ENCODE measurements at places on chromosomes 6 and 20.

DNA sequence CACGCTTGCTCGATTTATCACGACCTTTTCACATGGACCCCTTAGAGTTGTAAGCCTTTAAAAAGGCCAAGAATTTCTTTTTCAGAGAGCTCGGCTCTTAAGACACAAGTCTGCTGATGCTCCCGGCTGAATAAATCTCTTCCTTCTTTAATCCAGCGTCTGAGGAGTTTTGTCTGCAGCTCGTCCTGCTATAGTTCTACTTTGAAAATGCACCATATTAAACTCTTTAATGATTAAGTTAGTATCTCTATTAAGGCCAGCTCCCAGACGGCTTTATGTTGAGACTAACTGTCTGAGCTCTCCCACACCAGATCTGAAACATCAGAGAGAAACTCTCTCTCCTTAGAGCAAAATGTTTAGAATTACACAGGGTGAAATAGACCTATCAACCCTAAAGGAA lies 18.0 kb upstream of the GSTA3 start:
- no peaks in the 10 kb centered on the region for H3K27me3 ChIP-seq
- no peaks in the 10 kb centered on the region for H3K36me3 ChIP-seq
- no peak for DNase-seq
- H3K4me1 ChIP-seq, result no peaks in the 10 kb centered on the region

- H3K36me3 ChIP-seq, result no peaks in the 10 kb centered on the region
- H3K4me3 ChIP-seq, result no peak overlapping the region
- no peaks in the 10 kb centered on the region for H3K4me1 ChIP-seq
- H3K27ac ChIP-seq, result no peak overlapping the region
- no peaks in the 10 kb centered on the region for H3K27me3 ChIP-seq
Measured at GRCh38 chr6:157966589-157966977, 15.1 kb upstream of the SYNJ2 start.

DNA sequence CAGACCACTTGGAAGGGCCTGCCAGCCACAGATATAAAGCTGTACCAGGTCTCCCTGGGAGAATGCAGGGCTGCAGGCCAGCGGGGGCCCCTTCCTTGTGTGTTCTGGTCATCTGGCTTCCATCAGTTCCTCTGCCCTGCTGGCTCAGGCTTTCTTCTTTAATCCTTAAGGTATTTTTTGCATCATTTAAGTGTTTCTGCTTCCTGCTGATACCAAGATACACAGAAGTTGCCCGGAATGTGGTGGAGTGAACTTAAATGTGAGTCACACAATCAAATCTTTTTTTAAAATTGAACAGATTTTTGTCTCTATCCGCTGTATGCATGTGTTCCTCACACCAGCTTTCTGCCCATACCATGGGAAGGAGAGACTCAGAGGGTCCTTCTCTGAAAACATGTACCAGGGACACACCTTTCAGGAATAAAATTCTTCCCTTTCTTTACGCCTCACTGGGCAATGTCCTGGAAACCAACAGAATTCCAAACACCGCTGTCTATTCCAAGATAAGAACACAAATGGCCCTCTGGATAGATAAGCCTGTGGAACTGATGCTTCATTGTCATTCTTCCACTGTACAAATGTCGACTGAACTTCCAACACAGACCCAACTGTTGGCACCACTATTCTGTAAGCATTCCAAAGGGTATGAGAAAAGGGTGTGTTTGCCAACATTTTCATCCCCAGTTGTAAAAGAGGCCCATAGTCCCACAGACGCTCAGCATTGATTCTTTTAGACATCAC lies 206.2 kb upstream of the MYLIP start:
- no peaks in the 10 kb centered on the region for H3K27me3 ChIP-seq
- no peaks in the 10 kb centered on the region for H3K36me3 ChIP-seq
- DNase-seq, result no peak

DNA sequence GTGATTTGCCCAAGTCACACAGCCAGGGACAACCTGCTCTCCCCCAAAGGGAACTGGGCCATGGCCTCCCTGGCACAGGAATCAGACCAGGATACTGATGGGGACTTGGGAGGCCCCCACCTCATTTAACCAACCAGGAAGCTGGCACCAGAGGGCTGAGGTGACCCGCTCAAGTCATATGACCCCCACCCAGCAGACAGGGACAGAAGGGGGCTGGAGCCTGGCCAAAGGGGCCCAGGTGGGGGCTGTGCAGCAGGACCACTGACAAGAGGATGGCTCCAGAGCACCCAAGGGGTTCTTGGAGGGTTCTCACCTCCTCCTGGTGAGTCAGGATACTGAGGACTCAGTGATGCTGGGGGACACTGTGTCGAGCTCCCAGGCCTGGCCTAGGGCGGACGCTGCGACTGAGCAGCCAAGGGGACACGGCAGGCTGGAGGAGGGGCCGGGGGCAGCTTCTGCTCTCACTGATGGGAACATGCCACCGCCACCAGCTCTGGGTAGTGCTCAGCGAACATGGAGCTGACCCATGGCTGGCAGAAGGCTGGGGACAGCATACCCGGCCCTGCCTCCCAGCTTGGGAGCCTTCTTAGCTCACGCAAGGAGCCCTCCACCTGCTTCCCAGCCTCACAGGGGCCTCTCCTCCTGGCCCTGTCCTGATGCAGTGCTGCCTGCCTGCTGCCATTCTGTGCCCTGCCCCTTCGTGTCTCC lies 1.2 kb downstream of the CST7 start:
- H3K4me1 ChIP-seq, result peaks cover 14% of the 10 kb centered on the region
- H3K4me3 ChIP-seq, result no peak overlapping the region
- H3K36me3 ChIP-seq, result no peaks in the 10 kb centered on the region
- H3K27me3 ChIP-seq, result no peaks in the 10 kb centered on the region
- no peak for DNase-seq
- no peak overlapping the region for H3K27ac ChIP-seq

DNA sequence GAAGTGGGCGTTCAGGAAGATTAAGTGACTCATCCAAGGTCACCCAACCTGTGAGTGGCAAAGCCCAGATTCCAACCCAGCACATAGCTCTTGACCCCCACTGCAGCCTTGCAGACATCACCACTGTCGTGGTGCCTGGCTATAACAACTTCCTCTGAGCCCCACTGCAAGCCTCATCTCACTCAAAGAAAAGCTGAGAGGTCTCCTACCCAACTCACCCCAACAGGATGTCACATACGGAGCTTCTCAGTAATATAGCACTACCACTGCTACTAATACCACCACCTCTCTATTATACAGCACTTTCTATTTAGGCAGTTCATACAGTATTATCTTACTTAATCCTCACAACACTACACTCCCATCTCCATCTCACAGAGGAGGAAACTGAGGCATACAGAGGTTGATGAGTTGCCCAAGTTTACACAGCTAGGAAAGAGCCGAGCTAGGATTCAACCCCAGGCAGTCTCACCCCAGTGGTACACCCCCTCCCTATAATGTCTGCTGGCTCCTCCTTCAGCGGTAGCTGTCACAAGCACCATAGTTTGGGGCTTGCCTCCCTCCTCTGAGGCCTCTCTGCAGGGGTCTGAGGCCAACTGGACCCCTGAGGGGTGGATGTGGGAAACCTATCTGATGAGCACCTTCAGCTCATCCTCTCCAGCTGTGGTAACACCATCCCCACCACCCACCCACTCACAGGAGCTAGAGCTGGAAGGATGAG lies 19.5 kb downstream of the TFEB start:
- peaks cover 74% of the 10 kb centered on the region for H3K4me1 ChIP-seq
- no peak for DNase-seq
- peak overlapping the region; percentile 84 for H3K27ac ChIP-seq
- H3K4me3 ChIP-seq, result peak overlapping the region; percentile 49
- no peaks in the 10 kb centered on the region for H3K27me3 ChIP-seq
- H3K36me3 ChIP-seq, result peaks cover 11% of the 10 kb centered on the region

DNA sequence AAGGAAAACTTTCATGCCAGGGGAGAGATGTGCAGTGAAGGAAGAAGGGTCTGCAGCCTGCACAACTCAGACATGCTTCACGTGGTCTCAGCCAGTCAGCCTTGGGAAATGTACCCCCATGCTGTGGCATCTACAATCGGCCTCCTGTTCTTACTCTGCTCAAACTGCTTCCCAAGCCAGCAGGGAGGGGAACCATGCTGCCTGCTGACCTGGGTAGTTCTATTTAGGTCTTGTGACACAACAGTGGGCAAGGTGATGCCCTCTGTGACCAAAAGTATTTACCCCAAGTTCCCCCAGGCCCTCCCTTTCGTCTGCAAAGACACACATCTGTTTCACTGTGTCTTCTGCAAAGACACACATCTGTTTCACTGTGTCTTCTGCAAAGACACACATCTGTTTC lies 106.9 kb downstream of the SLC23A2 start:
- no peak overlapping the region for H3K27ac ChIP-seq
- H3K27me3 ChIP-seq, result no peaks in the 10 kb centered on the region
- H3K4me1 ChIP-seq, result peaks cover 10% of the 10 kb centered on the region
- H3K4me3 ChIP-seq, result no peak overlapping the region
- no peaks in the 10 kb centered on the region for H3K36me3 ChIP-seq
- DNase-seq, result no peak

DNA sequence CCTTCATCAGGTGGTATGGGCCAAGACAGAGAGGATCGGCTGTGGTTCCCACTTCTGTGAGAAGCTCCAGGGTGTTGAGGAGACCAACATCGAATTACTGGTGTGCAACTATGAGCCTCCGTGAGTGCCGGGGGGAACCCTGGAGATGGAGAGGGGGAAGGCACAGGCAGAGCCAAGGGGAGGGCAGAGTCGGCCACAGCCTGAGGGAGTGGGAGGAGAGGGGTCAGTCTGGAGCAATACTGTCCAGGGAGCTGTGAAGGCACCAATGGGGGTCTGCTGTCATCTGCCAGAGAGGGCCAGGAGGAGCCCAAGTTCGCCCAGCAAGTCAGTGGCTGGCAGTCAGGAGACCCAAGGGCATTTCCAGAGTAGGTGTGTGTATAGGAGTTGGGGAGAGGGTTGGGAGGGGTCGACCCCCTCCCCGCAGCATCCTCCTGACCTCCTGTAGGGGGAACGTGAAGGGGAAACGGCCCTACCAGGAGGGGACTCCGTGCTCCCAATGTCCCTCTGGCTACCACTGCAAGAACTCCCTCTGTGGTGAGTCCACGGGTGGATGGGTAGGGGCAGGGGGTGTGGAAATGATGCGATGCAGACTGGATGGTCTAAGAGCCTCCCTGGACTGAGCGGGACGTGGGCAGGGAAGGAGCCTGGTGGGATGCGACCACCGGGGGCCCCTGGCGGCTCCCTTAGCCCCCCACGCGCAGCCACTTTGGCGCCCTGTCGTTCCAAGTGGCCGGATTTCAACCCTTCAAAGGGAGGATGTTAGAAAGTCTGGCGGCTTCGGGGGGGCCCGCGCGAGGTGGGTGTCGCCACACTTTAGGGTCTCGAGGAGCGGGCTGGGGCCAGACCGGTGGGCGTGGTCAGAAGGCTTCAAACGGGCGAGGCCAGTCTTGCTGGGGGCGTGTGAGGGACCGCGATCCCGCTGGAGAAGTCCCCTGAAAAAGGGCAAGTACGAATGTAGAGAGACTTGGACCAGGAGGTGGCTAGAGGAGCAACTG lies 7.2 kb downstream of the PI16 start:
- peaks cover 14% of the 10 kb centered on the region for H3K4me1 ChIP-seq
- no peak overlapping the region for H3K4me3 ChIP-seq
- DNase-seq, result no peak
- no peak overlapping the region for H3K27ac ChIP-seq
- H3K36me3 ChIP-seq, result no peaks in the 10 kb centered on the region

DNA sequence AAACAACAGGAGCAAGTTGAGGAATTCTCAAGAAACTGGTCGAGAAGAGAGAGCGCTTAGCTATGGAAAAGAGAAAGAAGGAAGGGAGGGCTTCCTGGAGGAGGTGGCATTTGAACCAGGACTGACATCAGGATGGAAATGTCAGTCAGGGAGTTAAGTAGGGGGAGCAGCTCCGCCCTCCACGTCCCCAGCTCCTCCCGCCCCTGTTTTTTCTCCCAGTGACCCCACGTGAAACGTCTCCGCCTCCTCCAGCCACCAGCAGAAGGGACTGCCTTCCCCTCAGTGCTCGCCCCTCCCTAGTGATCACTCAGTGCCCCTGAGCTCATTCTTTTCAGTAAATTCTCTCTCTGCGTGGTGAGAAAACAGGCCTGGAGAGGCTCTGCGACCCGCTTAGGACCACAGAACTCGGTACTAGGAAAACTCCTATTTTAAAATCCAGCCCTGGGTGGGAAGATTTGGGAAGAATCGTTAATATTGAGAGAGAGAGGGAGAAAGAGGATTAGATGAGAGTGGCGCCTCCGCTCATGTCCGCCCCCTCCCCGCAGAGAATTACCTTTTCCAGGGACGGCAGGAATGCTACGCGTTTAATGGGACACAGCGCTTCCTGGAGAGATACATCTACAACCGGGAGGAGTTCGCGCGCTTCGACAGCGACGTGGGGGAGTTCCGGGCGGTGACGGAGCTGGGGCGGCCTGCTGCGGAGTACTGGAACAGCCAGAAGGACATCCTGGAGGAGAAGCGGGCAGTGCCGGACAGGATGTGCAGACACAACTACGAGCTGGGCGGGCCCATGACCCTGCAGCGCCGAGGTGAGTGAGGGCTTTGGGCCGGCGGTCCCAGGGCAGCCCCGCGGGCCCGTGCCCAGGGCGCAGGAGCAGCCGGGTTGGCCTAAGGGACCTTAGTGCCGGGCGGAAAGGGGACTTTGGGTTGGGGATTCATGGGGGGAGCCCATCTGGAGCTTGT lies 4.6 kb downstream of the HLA-DPB1 start:
- H3K27ac ChIP-seq, result peak overlapping the region; percentile 53
- no peaks in the 10 kb centered on the region for H3K27me3 ChIP-seq
- H3K36me3 ChIP-seq, result peaks cover 10% of the 10 kb centered on the region
- peak overlapping the region; percentile 53 for H3K4me3 ChIP-seq

GRCh38 chr20:48338717-48339116 lies 489.1 kb downstream of the PREX1 start:
- no peaks in the 10 kb centered on the region for H3K36me3 ChIP-seq
- H3K27me3 ChIP-seq, result no peaks in the 10 kb centered on the region
- no peak overlapping the region for H3K4me3 ChIP-seq
- no peak overlapping the region for H3K27ac ChIP-seq
- H3K4me1 ChIP-seq, result peaks cover 22% of the 10 kb centered on the region

DNA sequence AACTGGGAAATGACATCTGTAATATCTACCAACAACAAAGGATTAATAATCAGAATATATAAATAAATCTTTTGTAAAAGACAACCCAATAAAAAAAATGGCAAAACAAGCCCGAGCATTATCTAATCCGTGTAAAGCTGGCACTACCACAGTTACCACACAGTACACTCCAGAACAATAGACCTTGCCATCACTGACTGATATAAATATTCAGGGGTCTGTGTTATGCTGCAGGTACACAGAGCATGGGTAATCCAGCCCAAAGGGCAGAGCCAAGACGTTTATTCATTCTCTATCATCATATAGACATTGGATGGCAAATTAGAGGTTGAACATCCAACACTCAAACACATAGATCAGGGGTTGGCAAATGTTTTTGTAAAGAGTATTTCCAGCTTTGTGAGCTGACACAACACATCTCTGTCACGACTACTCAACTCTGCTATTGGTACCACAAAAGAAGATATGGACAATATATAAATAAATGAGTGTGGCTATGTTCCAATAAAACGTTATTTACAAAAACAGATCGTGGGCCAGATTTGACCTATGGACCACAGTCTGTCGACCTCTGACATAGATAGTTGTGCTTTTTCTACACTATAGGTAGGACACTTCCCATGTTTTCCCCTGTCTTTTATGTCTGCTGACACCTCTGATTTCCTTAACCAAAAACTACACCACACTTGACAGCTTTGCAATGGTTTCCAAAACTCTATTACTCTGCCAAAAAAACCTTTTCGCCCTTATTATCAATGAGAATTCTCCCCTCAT lies 4.5 kb downstream of the NCOA6 start:
- no peaks in the 10 kb centered on the region for H3K36me3 ChIP-seq
- H3K27me3 ChIP-seq, result no peaks in the 10 kb centered on the region
- H3K4me3 ChIP-seq, result no peak overlapping the region
- H3K27ac ChIP-seq, result no peak overlapping the region
- DNase-seq, result no peak

Measured in GM12878 (cell line).